ENCODE measurements at places on chromosomes 5 and 9.

- DNase-seq: no peak
Measured at GRCh38 chr9:89534515-89535287, 36.8 kb upstream of the SEMA4D start.

- DNase-seq: no peak
Measured at GRCh38 chr9:100761276-100761802, 183.5 kb downstream of the CAVIN4 start.

- no peak for DNase-seq
Measured at GRCh38 chr5:175385691-175386362, 58.2 kb downstream of the DRD1 start.

- no peak for DNase-seq
Measured at GRCh38 chr5:43302481-43302880, 10.7 kb downstream of the HMGCS1 start.

DNA sequence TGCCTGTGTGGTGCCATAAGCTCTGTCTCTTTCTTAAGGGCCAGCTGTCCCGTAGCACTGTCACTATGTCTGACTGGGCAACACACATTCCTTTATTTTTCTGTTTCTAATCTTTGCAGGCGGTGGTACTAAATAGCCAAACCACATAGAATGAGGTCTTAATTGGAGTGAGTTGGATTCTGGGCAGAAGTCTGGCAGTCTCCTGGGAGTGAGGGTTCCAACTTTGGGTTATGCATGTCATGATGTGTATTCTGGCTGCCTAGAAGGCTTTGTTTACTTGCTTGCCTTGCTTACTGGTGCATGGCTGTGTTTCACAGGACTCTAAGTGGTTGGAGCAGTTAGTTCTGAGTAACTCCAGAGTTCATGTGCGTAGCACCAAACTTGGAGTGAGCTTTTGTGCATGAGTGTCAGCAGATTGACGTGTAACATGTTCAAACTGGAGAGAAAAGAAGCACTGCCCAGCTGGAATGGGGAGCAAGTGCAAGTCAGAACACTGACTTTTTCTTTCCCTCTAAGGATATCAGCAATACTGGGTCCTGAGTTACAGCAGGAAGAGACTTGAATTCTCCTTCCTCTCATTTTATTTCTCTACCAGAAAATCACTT lies 185.8 kb downstream of the PCSK1 start:
- peak; percentile 63 for DNase-seq

DNA sequence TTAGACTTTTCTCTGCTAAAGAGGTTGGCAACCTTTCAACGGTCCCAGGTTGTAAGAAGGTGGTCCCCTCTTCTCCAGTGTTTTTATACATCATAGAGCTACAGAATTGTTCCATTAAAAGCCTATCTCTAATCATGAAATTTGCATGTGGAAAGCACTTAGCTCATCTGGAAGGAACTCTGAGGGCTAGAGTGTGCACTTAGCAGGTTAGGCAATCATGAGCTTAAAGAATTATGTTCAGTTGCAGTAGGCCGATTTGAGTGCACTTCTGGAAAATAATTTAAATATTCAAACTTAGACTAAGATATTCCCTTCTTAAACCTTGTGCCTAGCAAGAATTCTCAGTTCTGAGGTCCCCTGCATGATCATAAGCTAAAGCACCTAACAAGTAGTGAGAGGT lies 468.7 kb downstream of the SPATA31D1 start:
- no peak for DNase-seq

- no peak for DNase-seq
Measured at GRCh38 chr5:55143624-55144023, 16.3 kb upstream of the GPX8 start.

DNA sequence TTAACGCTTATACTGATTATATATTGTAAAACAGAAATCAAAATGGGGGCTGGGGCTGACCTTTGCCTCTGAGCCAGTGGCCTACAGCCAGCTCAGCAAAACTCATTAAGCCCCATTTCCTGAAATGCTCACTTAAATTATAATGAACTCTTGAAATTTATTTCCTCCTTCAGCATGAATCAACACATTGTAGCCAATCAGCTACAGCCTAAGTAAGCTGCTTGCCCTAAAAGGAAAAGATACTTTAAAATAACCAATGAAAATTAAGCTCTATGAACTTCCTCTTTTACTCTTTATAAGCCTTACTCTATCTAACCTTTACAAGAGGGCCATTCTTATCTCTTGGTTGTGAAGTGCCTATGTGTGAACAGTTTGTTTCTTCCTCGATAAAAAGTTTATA lies 33.5 kb upstream of the SUB1 start:
- no peak for DNase-seq

Measured in RWPE1 (cell line).